ENCODE measurements at places on chromosomes 1 and 21. TPM values are rescaled to one million over a fixed set of nuclear protein-coding genes. Genes with fewer than 3 reads are reported as not detected.

- DNase-seq: no peak
Observed at GRCh38 chr1:214563881-214564280, 12.5 kb upstream of the PTPN14 start.

GRCh38 chr1:107992347-107992746 is 27.4 kb upstream of the VAV3 start:
- no peak for DNase-seq

GRCh38 chr1:200173097-200173618 is 145.6 kb downstream of the NR5A2 start:
- no peak for DNase-seq

GRCh38 chr1:112704391-112704933 is 2.5 kb downstream of the RHOC start:
- DNase-seq: no peak

DNA sequence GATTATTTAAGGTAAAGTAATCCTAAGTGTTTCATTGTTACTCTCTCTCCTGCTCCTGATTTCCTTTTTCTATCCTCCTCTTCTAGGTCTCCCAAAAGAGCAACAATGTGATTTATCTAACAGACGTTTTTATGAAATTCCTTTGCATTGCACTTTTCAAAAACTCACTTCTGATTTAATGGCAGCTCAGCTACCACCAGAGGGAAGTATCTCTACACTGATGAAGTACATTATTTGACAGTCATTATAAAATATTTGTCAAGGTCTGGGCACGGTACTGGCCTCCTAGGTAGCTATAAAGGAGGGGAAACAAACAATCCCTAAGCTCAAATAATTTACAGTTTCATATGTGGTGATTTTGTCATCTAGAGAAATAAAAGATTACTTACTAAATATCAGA is 15.6 kb downstream of the TMPRSS15 start:
- DNase-seq: no peak

DNA sequence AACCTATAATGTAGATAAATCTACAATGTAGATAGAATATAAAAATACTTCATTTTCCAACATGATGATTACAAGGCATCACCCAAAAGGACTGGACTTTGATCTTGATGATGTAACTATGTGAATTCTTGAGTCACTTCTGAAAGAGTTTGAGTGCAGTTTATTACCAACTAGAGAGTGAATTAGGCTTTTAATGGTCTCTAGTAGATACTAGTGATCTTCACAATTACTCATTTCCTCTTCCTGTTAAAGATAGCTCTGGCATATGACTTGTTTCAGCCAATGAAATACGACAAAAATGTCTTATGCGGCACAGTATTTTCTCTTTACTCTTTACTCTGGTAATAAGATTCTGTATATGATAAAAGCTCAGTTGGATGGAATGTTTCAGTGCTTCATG is 1588.1 kb upstream of the B3GALT2 start:
- no peak for DNase-seq

- DNase-seq: peak; percentile 38
Observed at GRCh38 chr1:231866392-231867331, 240.1 kb downstream of the DISC1 start.

GRCh38 chr1:228022571-228023293 is 15.9 kb downstream of the WNT3A start:
- DNase-seq: no peak

DNA sequence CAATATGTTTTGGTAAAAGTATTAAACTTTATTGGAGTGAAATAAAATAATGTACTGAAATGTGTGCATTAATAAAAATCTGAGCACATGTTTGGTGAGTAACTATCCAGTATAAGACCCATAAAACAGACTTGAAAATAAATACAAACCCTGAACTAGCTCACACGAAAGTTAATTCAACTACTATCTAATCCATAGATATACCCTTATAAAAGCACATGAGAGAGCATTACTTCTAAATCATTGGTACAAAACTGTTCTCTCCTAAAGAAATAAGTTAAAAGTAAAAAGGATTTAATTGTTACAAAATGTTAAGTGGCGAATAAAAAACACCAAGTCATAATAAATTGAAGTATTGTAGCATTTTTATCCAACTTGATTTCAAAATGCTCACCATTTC is 295.6 kb downstream of the PTPRC start:
- DNase-seq: no peak

GRCh38 chr1:241551759-241552638 is 19.8 kb downstream of the KMO start:
- DNase-seq: peak; percentile 15

- no peak for DNase-seq
Observed at GRCh38 chr21:45234127-45234526, 53.6 kb downstream of the POFUT2 start.

- DNase-seq: no peak
Observed at GRCh38 chr1:1833916-1834325, 55.7 kb upstream of the NADK start.

DNA sequence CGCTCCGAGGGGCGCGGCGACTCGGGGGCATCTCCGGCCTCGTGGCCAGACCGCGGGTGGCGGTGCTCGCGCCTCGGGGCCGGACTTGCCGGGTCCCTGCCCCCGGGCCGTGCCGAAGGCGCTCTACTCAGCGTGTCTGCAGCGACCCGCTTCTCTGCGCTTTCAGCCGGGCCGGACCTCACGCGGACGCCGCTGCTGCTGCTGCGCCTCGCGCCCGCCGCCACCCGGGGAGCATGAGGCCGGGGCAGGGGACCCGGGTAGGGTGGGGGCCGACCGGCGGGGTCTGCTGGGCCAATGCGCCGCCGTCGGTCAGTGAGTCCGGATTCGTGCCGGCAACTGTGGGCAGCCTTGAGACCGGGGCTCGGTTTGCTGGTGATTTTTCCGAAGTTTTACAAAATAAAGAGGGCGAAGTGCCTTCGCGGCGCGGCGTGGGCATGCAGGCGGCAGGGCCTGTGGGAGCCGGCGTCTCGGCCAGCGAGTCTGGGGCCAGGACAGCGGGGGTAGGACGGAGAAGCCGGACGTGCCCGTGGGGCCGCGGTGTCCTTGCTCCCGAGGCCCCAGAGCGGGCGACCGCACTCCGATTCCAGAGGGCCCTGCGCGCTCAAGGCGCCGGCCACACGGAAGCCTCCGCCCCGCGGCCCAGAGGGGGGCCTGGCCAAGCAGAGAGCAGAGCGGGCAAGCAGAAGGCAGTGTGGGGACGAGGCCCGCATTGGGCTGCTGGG is 749 bp downstream of the FAM163A start:
- DNase-seq: no peak

- DNase-seq: no peak
Observed at GRCh38 chr1:184222652-184223052, 164.2 kb upstream of the C1orf21 start.

- no peak for DNase-seq
Observed at GRCh38 chr1:20266642-20267041, 24.0 kb upstream of the VWA5B1 start.

DNA sequence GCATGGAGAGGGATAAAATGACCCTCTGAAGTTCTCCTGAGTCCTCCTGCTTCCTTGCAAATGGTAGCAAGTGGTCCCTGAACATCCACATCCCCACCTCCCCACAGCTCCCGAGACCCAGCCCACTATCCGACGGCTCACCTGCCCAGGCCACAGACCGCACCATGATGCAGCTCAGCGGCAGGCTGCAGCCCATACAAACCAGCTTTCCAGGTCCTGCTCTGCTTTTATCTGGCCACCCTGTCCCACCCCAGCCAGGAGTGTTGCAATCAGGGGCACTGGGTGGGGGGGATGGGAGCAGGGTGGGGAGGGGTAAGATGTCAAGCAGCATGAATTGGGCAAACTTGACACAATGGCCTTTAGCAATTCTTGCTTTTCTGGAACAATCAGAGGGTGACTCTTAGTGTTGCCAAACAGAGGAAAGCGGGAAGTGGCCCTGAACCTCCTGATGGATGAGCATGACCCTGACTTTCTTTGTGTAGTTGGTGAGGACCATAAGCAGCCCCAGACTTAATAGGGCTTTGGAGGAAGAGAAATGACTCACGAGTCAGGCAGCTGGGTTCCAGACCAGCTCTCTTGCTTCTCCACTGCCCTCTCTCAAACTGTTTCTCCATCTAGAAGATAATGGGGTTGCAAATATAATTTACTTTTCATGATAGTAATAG is at the start of gene CHIT1:
Gene CHIT1 (minus strand): TSS at position 203 of the 665 bp plus-strand sequence. CDS start 37 bp downstream, at position 166.
- no peak for DNase-seq

DNA sequence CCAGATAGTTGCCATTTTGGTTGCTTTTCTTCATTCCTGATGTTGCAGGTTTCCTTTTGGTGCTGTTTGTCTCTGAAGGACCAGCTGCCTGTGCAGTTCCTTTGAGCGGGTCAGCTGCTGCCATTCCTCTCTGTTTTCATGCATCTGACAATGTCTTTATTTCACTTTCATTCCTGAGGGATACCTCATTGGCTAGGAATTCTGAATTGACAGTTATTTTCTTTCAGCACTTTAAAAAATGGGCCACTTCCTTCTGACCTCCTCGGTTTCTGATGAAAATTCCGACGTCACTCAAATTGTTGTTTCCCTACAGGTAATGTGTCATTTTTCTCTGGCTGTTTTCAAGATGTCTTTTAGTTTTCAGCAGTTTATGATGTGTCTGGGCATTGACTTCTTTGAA is 24.8 kb downstream of the CCSAP start:
- DNase-seq: no peak

GRCh38 chr21:32994305-32994704 is 31.4 kb upstream of the OLIG2 start:
- no peak for DNase-seq

GRCh38 chr1:100036718-100037655 is 67.2 kb downstream of the SLC35A3 start:
- no peak for DNase-seq

- no peak for DNase-seq
Observed at GRCh38 chr21:38268864-38269575, 12.2 kb downstream of the KCNJ15 start.

DNA sequence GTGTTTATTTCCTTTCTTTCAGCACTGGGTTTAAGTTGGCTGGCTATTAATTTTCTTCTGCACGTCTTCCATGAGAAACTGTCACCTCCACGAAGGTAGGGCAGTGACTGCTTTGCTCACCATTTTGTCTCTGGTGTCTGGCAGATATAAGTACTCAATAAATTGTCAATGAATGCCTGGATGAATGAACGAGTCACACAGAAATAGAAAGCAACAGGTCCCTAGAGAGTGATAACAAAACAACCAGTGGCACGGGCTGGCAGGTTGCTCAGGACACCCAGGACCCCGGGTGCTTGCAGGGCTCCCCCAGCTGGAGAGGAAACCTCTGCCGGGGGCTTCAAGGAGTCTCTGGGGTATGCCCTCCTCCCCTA is 3.2 kb upstream of the MYOC start:
- DNase-seq: no peak

- DNase-seq: no peak
Observed at GRCh38 chr1:42888013-42888633, 41.7 kb downstream of the ZNF691 start.

GRCh38 chr1:2060072-2060471 is 9.9 kb downstream of the PRKCZ start:
- DNase-seq: no peak

GRCh38 chr1:169727307-169727706 is 6.6 kb downstream of the SELE start:
- no peak for DNase-seq

DNA sequence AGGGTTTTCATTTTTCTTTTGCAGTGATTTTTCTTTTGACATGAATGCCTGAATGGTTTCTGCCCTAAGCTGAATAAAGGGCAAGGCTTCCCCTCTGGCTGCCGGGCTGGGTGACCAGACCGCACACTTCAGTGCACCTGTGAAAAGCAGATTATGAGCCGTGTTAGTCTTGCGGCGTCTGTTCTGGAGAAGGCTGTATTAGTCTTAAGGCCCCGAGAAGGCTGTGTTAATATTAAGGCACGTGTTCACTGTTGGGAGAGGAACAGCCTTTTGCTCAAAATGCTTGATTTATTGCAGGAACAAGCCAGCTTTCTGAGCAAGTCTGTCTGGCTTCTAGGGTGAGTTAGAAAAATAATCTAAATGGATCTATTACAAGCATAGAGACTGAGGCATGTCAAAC is 54.7 kb upstream of the DNAH14 start:
- no peak for DNase-seq

GRCh38 chr1:211326140-211326527 is 499 bp upstream of the TRAF5 start:
- DNase-seq: no peak

DNA sequence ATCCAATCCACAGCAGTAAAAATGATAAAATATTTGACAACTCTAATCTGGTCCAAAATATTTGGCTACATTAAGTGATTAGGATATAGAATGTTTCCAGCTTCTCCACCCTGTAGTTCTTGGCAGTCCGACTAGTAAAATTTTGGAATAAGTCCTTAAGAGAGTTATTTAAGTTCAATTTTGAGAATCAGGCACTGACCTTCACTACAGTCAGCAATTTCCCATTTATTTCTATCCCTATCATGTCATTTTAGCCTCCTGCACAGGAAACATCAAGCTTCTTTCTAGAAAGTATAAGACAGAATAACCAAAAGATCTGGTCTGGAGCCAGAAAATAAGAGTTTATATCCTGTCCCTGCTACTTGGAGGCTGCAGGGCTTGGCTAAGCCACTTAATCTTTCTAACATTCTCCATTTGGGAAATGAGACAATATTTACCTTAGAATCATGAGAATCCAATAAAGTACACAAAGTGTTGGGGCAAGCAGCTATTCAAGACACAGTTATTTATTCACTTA is 162.2 kb downstream of the DPYD start:
- no peak for DNase-seq

GRCh38 chr1:219138747-219139146 is 34.9 kb upstream of the LYPLAL1 start:
- DNase-seq: no peak

CASQ2 gene
- total RNA-seq: 1,110 TPM

PRAMEF5 gene
- total RNA-seq: not detected

RPS6KA1 gene
- total RNA-seq: 4.9 TPM

TRNP1 gene
- total RNA-seq: 35.7 TPM

PACC1 gene
- 2.6 TPM for total RNA-seq

G0S2 gene
- total RNA-seq: 307 TPM

LCE6A gene
- not detected for total RNA-seq

ANKRD34A gene
- total RNA-seq: 0.66 TPM

RIPK4 gene
- 0.11 TPM for total RNA-seq

ZNF683 gene
- not detected for total RNA-seq

SPRR4 gene
- not detected for total RNA-seq

NUP210L gene
- 0.30 TPM for total RNA-seq

DFFA gene
- 28.6 TPM for total RNA-seq

NUCKS1 gene
- 217 TPM for total RNA-seq

SLC22A15 gene
- 8.4 TPM for total RNA-seq

FAM76A gene
- 9.9 TPM for total RNA-seq

MTOR gene
- total RNA-seq: 34.9 TPM

AGBL4 gene
- 0.38 TPM for total RNA-seq

NDC1 gene
- total RNA-seq: 5.7 TPM

MEF2D gene
- total RNA-seq: 96.8 TPM

TACSTD2 gene
- 0.16 TPM for total RNA-seq

CDC14A gene
- 2.4 TPM for total RNA-seq

WNT2B gene
- 1.7 TPM for total RNA-seq

LEFTY2 gene
- total RNA-seq: 0.69 TPM

CELA2B gene
- total RNA-seq: not detected

Measured in left ventricle myocardium inferior (tissue), 1 donor.